ENCODE measurements at places on chromosomes 1 and 21. TPM values are rescaled to one million over a fixed set of nuclear protein-coding genes. Genes with fewer than 3 reads are reported as not detected.

- DNase-seq = no peak
These were observed 67.2 kb downstream of the HS2ST1 start for GRCh38 chr1:86981482-86982213.

DNA sequence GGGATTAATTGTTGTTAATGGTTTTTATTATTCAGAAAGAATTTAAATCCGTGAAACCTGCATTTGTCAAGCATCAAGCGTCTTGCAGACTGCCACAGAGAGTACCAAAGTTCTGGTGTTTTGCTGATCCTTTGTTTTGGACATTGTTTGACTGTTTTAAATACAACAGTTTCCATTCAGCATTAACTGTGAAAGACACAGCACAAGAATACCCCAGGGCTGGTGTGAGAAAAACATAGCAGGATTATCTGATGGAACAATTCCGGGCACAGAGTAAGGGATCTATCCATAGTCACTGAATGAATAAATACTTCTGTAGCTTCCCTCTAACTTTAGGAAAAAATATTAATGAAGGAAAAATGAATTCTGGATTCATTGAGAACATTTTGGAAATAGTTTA lies 202.3 kb downstream of the LTN1 start:
- no peak for DNase-seq

- DNase-seq = no peak
These were observed 62.6 kb upstream of the COL6A1 start for GRCh38 chr21:45918835-45919447.

- DNase-seq = no peak
These were observed 56.3 kb downstream of the INAVA start for GRCh38 chr1:200951016-200951415.

DNA sequence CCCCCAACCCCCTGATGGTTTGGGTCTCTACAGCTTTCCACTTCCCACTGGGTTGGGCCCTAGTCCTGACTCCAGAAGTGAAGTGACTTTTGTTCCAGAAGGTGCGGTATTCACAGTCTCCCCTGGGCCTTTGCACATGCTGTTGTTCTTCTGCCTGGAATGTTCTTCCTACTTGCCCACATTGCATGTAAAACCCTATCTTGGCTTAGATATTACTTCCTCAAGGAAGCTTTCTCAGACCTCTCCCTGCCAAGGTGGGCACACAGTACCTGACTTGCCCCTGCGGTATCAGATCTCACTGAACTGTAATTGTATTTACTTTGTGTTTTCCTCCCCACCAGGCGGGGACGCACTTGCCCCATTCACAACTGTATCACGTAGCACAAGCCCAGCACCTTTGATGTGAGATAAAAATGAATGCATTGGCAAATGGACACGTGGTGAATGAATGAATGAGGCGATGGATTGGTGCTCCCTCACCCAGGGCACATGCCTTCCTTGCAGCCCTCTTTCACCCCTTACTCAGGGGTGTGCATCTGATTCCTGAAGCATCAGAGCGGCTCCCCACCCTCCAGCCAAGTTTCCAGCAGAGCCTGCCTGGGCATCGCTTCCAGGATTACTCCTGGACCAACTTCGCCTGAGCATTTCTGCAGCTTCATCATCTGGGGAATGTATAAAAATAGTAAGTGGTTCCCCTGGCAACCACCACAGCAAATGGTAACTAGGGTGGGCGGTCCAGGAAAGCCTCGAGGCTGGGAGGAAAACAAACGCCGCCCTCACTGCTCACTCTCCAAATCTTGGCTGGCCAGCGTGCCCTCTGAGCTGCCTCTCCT lies 19.8 kb downstream of the NENF start:
- DNase-seq = peak; percentile 56

DNA sequence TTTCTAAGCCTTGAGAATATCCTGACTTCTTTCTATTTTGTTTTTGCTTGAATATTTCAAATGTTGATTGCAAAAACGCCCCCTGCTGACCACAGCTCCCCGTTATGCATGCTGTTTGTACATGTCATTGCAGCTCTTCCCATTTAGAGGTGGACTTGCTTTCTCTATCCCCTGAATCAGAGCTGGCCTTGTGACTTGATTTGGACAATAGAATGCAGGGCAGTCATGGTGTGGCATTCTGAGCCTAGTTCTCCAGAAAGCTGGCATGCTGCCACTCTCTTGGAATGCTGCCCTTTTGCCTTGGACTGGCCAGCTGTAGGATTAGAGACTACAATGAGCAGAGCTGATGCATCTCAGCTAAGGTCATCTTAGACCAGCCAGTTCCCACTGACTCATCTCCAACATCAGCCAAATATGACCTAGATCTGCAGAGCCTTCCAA lies 1561.5 kb downstream of the MRPL39 start:
- peak; percentile 91 for DNase-seq

GRCh38 chr1:181043025-181043888 lies 9.5 kb downstream of the MR1 start:
- DNase-seq = no peak

DNA sequence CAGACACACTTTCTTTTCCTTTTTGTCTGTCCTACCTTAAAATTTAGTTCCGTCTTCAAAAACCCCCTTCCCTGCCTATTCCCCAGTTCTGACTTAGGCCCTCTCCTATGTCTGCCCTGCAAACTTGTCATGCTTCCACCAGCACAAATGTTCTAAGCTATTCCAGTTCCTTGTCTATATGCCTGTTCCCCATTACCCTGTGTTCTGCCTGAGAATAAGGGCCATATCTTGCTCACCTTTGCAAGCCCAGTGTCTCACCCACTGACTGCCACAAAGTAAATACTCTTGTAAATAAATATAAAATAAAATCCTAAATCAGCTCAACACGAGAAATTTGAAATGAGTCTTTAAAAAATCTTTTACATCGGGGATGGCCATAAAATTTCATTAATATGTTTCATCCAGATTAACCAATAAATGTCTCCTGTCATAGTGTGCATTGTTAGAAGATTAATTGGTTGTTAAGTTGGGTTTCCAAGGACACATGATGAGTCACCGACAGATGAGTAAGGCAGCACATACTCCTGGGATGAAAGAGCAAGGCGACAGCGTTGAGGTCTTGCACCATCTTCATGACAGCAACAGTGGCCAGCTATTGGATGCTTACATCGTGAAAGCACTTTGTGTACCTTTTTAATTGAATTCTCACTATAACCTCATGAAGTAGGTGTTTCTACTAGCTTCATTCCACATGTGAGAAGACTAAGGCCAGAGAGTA lies 92.6 kb upstream of the NGF start:
- peak; percentile 93 for DNase-seq

DNA sequence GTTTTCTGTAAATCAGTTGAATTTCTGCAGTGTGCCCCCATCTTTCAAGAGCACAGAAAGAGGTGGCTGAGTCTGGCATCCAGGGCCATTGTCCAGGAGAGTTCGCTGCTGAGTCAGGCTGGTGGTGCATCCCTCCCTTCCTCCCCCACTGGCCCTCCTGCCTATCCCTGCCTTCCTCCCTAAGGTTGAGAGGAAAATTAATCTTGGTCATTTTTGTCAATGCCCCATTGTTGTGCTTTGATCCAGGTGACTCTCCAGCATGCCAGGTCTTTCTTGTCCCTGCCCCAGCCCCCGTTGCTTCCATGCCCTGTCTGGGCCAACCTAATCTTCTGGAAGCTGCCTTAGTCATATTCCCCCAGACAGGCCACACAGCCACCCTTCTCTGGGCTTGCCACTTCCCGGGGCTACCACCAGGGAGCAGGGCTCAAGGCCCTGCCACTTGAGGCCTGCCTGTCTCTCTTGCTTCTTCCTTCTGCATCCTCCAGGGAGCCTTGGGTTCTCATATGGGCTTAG lies 26.6 kb downstream of the PROK1 start:
- DNase-seq = no peak

GRCh38 chr1:30171537-30172298 lies 551.7 kb downstream of the MATN1 start:
- no peak for DNase-seq

DNA sequence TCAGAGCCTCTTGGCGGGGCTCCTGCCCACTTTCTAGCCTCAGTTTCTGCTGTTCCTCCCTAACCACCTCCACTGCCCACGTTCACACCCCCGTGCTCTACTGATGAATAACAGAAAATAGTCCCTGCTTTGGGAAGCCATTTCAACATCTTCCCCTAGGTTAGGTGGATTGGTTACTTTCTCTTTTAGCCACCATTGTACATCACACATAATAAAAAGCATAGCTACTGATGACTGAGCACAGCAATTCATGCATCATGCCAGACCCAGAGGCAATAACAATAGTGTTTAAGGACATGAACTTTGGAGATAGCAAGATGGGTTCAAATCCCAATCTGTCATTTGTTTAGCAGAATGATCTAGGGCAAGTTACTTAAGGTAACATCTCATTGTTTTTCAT lies 74.6 kb downstream of the COLGALT2 start:
- DNase-seq = no peak

- no peak for DNase-seq
These were observed 134.0 kb upstream of the FAM78B start for GRCh38 chr1:166300767-166301166.

DNA sequence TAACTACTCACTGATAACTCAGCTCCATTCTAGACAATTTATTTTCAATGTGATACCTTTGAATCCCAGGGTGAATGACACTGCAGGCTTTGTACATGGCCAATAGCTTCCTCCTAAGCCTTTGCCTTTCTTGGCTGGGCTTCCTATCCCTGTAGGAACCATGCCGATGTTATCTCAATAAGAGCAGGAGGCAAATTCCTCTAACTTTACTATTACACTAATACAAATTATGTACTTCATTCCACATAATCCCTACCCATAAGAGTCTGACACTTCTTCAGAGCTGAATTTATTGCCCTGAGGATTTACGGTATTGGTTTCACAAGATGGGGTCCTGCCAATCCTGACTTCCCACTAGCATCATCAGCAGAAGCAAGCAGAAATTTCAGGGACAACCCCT lies 14.0 kb downstream of the TGFBR3 start:
- DNase-seq = no peak

DNA sequence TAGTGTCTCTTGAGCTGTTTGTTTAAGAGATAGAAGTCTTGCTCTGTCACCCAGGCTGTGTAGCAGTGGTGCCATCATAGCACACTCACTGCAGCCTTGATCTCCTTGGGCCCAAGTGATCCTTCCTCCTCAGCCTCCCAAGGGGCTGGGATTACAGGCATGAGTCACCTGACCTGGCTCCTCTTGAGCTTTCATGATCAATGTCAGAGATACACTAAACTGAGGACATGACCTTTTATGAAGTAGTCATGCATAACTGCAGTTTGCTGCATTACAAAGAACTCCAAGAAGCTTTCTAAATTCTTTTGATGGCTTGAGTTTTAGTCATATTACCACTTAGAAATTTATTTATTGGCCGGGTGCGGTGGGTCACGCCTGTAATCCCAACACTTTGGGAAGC lies 77.7 kb downstream of the CC2D1B start:
- DNase-seq = peak; percentile 37

GRCh38 chr1:154182344-154183045 lies 9.4 kb downstream of the TPM3 start:
- peak; percentile 85 for DNase-seq

DNA sequence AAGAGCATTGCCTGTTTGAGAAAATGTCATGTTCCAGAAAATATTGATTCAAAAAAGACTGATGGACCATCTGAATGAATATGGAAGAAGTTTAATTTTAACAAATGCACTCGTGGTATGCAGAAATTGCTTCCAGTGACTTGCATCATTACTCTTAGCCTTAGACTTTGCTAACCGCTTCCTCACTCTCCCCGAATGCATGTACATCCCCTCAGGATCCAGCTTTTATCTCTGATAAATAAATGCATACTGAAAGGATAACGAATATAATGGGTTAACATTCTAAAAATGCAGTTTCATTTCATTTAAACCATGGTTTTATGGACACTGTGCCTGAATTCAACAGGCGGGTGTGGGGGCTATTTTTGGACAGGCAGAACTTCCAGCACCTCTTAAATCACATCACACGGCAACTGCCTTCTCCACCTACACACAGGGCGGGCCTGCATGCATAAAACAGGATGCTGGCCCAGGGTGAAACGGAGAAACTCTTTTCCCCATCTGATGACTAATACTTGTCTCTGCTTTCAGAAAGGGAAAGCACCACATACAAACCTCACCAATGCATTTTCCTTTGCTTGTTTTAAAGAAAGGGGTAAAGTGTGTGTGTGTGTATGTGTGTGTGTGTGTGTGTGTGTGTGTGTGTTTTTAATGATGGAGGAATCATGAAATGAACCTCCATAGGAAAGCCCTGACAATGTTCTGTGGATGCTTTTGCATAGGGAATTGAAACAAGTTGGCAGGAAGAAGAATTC lies 48.7 kb downstream of the SPAG17 start:
- peak; percentile 62 for DNase-seq

DNA sequence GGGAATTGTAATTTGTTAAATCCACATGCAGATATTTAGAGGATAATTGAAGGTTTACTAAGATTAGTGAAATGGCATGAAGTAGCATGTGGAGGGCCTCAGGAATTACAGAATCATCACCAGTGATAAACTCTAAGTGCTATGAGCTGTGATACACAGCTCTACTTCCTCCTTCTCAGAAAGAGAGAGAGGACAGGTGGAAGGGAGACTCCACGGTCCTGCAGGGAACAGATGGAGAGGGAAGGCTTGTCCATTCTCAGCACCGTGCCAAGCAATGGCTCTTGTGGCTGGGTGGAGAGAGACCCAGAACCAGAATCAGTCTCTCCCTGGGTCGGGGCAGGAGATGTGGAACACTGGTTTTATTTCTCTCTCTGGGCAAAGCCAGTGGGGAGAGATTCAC lies 27.8 kb upstream of the LYPD8 start:
- DNase-seq = no peak

- no peak for DNase-seq
These were observed 16.8 kb upstream of the DLGAP3 start for GRCh38 chr1:34946211-34946610.

- DNase-seq = peak; percentile 26
These were observed 11.8 kb upstream of the FASLG start for GRCh38 chr1:172647110-172647564.

GRCh38 chr1:2181752-2182151 lies 12.8 kb downstream of the FAAP20 start:
- DNase-seq = no peak

DNA sequence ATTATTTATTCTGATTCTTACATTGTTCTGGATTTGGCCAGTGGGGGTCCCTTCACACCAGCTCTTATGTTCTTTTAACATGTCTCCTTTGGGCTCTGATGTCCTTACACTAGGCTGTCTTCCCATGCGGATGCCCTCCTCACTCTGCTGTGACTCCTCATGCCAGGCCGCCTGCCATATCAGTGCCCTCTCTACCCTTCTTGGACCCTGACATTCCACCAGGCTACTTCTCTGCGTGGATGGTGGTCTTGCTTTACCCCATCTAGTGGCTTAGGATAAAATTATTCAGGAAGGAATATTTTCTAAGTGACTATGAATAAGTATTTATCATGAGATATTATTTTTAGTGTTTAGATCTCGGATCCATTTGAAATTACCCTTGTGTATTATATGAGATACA lies 21.2 kb downstream of the ATF6 start:
- no peak for DNase-seq

CENPL gene
- 28.0 TPM for total RNA-seq

TSTD1 gene
- total RNA-seq = 0.30 TPM

AGL gene
- 5.3 TPM for total RNA-seq

NUF2 gene
- 54.2 TPM for total RNA-seq

THEM5 gene
- not detected for total RNA-seq

PCBP3 gene
- not detected for total RNA-seq

NTMT2 gene
- not detected for total RNA-seq

SPRR3 gene
- total RNA-seq = not detected

SELENBP1 gene
- not detected for total RNA-seq

FCRL5 gene
- not detected for total RNA-seq

C1orf53 gene
- 10.1 TPM for total RNA-seq

HNRNPU gene
- 507 TPM for total RNA-seq

LPAR3 gene
- total RNA-seq = 4.1 TPM

C4BPA gene
- total RNA-seq = not detected

INSRR gene
- not detected for total RNA-seq

KLHDC8A gene
- not detected for total RNA-seq

CHIT1 gene
- total RNA-seq = not detected

SPATA45 gene
- total RNA-seq = not detected

PGBD2 gene
- 7.0 TPM for total RNA-seq
